Activated T-helper 2 cell treated with anti-CD3 and anti-CD28 coated beads, Interferon-gamma antibody, Interleukin-2, Interleukin-4, amounts not matched to agents 10 μg/mL and 5 μg/mL and 100 μg/mL, durations not matched to agents 14 hours and 24 hours and 36 hours (primary cell): ENCODE measurements at places on chromosomes 1 and 21.

GRCh38 chr21:31997191-31997590 lies 124.4 kb downstream of the HUNK start:
- H3K27ac ChIP-seq, result no peak overlapping the region
- no peaks in the 10 kb centered on the region for H3K27me3 ChIP-seq
- H3K4me1 ChIP-seq, result no peaks in the 10 kb centered on the region
- DNase-seq, result no peak
- no peak overlapping the region for H3K4me3 ChIP-seq

- no peaks in the 10 kb centered on the region for H3K36me3 ChIP-seq
- peaks cover 66% of the 10 kb centered on the region for H3K27me3 ChIP-seq
- H3K4me1 ChIP-seq, result peaks cover 10% of the 10 kb centered on the region
- DNase-seq, result no peak
- no peak overlapping the region for H3K27ac ChIP-seq
Observed at GRCh38 chr1:38818175-38818976, 41.2 kb downstream of the RRAGC start.

DNA sequence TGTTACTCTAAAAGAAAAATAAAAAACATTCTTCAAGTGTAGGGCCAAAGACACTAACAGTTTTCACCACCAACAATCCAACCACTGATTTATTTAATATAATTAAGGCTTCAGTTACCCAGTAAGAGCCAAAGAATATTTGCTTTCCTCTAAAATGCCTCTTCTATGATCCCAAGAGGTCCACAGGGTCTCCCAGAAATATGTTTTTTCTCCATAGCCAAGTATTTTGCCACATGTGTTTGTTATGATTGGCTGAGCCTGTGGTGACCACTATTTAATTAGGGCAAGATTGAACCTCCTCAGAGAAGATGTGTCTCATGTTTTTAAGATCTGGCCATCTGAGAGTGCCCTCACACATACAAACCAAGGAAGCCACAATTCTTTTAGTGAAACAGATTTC lies 135.9 kb downstream of the TPR start:
- H3K27ac ChIP-seq, result no peak overlapping the region
- H3K4me3 ChIP-seq, result no peak overlapping the region

- peaks cover 25% of the 10 kb centered on the region for H3K4me1 ChIP-seq
- peaks cover 3% of the 10 kb centered on the region for H3K36me3 ChIP-seq
- no peak for DNase-seq
Observed at GRCh38 chr1:52727956-52728656, 1.9 kb downstream of the ZYG11B start.

DNA sequence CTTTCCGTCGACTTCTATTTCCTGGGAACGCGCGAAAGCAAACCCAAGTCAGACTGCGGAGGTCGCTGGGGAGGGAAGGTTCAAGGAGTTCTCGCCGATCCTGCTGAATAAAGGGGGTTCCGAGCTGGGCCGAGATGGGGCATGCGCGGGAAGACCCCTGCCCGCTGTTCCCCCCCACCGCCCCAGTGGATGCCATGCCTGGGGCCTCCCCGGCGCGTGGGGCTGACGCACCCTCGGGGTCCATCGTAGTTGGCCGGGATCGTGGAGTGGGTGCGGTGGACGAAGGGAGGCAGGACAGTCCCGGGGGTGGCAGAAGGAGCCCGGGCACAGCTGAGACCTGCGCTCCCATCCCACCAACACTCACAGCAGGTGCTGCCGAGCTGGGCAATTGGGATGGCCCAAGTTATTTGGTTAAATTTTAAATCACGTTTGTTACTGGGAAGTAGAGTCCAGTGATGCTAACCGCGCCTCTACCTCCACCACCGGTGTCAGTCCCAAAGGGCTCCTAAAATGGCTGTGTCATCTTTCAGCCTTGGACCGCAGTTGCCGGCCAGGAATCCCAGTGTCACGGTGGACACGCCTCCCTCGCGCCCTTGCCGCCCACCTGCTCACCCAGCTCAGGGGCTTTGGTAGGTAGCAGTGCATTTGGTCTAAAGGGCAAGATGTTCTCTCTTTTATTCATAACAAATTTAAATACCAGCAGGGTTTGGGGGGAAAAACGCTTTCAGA lies 801 bp downstream of the MX1 start:
- no peak for DNase-seq
- peaks cover 38% of the 10 kb centered on the region for H3K36me3 ChIP-seq
- H3K4me3 ChIP-seq, result peak overlapping the region; percentile 93
- no peaks in the 10 kb centered on the region for H3K27me3 ChIP-seq

- DNase-seq, result no peak
- H3K4me3 ChIP-seq, result no peak overlapping the region
- peaks cover 18% of the 10 kb centered on the region for H3K4me1 ChIP-seq
- peaks cover 66% of the 10 kb centered on the region for H3K36me3 ChIP-seq
Observed at GRCh38 chr1:77954521-77954920, 24.4 kb downstream of the FUBP1 start.

DNA sequence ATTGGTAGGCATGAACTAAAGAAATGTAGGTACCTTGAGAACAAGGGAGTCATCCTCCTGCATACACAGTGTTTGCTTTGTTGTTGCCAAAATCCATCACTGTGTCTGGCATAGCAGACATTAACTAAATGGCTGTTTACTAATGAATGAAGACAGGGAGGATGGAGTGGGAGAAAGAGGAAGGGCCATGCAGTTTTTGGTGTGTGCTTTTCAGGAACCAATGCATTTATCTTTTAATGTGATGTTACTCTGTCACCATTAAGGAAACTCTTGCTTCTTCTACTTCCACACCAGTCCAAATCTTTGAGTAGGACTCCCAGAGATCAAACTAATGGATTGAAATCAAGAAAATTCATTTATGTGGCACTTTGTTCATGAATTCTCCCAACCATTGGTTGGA lies 55.6 kb upstream of the DUSP10 start:
- no peak overlapping the region for H3K27ac ChIP-seq
- H3K4me1 ChIP-seq, result peaks cover 48% of the 10 kb centered on the region
- peaks cover 6% of the 10 kb centered on the region for H3K36me3 ChIP-seq
- H3K27me3 ChIP-seq, result no peaks in the 10 kb centered on the region

DNA sequence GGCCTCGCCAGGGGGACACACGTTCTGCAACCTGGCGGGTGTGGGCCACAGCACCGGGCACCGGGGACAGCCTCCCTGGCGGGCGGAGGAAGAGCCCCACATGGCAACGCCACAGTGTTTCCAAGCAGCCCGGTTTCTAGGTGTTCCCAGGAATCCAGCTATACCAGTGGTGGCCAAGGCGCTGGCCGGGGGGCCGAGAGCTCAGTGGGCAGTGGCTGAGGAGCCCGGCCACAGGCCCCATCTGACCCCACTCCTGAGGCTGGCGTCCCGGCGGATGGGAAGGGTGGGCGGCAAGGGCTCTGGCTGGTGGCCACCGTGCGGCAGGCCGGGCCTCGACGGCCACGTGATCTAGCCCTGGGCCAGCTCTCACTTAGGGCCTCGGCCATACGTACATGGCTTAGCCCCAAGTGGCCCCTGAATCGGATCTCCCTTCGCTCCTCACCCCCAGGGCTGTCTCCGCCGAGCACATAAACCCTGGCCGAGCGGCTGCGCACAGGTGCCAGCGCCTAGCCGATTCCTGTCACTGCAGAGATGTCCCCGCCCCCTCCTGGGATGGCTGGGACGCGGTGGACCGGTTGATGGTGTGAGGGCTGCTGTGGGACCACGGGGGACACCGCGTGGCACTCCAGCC lies 68.7 kb downstream of the MORN1 start:
- H3K36me3 ChIP-seq, result no peaks in the 10 kb centered on the region
- no peaks in the 10 kb centered on the region for H3K4me1 ChIP-seq
- no peak overlapping the region for H3K4me3 ChIP-seq
- H3K27ac ChIP-seq, result no peak overlapping the region
- H3K27me3 ChIP-seq, result peaks cover 3% of the 10 kb centered on the region
- DNase-seq, result no peak
